Stimulated activated CD4-positive, alpha-beta T cell treated with anti-CD3 and anti-CD28 coated beads, Interleukin-1b, Interleukin-23, amount 100 ng/mL, for 1 hour (primary cell): ENCODE measurements at places on chromosomes 4 and X.
A peak's percentile ranks its signal among the peaks of the same experiment; 100 is the strongest.

GRCh38 chr4:152677117-152677516 is 2.7 kb downstream of the TMEM154 start:
- no peak for DNase-seq

DNA sequence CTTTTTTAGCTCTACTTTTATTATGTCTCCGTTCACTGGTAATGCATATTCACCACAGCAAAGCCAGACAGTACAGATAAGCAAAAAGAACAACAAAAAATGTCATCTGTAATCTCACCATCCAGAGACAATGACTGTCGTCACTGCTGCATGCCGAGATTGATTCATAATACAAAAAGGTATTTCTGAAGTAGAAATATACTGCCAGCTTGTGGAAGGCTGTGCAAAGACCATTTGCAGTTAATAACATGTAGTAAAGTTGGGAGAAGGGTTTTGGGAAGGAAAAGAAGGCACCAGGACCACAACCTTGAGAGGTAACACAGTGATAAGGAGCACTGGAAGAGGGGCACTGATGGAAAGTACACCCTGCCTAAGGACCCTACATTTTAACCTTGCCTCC is 223.0 kb upstream of the ZIC3 start:
- DNase-seq: no peak

GRCh38 chrX:65643531-65644052 is 23.9 kb upstream of the MSN start:
- no peak for DNase-seq

GRCh38 chr4:128917781-128918180 is 108.3 kb downstream of the JADE1 start:
- DNase-seq: no peak

DNA sequence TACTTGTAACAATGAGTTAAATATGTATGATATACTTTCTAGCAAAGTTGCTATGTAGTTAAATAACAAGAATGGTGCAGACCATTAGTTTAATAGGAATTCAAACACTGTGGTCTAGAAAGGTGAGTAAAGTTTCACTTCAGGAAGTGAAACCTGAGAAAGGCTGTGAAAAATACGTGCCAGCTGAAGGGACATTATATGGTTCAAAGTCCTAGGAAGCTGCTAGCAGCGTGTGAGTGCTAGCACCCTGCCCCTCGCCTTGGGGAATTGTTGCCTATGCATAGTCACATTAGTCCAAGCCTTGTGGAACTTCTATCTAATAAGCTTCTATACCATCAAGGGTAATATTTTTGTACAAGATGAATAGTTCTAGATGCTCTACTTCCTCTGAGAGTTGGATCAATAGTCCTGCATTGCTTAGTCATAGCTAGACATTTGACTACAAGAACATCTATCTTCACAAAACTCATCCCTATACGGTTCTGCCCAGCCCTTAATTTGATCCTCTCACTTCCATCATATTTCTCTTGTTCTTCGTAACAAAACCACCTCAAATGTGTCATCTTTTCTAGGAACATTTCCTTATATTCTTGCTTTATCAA is 45.8 kb upstream of the ARSJ start:
- DNase-seq: no peak

DNA sequence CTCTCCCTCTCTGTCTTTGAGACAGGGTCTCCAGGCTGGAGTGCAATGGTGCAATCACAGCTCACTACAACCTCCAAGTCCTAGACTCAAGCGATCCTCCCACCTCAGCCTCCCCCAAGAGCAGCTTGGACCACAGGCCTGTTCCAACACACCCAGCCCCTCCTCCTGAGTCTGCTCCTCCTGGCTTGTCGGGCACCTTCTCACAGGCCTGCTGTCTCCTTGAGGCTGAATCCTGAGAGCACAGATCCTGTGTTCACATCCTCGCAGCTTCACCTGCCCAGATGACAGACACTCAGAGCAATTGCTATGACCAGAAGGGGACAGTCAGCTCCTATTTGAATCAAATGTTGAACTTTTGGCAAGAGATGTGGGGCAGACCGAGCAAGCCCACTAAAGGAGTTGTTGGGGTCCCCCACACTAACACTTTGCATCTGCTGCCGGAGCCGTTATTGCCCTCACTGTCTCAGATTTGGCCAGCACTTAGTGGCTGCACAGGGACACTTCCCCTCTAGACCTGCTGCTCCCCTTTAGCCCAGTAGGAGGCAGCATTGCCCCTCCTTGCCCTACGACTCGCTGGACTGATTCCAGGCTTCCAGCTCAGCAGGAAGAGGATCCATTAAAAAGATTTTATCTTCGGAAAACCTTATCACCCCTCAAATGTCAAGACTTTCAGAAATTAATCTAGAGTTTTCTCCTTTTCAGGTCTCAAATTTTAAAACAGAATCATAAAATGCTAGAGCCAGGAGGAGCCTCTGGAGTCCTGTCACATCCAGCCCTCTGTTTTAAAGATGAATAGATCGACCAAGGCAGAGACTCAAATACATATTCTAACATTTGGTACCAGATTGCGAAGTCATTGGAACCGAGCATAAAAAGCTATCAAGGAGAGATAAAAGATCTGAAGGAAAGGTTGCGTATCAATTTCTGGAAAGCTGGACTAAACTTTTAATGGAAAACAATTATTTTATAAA is 113.7 kb downstream of the USP46 start:
- peak; percentile 22 for DNase-seq

- no peak for DNase-seq
Observed at GRCh38 chr4:13202701-13203100, 281.4 kb downstream of the RAB28 start.

DNA sequence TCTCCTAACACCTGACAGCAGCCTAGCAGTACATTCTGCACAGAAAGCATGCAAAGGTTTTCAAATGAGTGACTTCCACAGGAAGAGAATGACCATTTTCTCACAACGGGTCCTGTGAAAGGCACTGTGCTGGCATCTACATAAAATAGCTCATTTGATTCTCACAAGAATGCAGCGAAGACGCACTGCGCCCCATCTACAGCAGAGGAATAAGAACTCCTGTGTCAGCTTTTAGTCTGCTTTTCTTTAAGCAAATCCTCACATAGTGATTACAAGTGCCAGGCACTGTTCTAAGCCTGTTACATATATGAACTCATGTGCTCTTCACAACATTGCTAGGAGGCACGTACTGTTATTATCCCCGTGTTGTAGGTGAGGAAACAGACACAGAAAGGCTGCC is 62.5 kb downstream of the AFAP1 start:
- no peak for DNase-seq

DNA sequence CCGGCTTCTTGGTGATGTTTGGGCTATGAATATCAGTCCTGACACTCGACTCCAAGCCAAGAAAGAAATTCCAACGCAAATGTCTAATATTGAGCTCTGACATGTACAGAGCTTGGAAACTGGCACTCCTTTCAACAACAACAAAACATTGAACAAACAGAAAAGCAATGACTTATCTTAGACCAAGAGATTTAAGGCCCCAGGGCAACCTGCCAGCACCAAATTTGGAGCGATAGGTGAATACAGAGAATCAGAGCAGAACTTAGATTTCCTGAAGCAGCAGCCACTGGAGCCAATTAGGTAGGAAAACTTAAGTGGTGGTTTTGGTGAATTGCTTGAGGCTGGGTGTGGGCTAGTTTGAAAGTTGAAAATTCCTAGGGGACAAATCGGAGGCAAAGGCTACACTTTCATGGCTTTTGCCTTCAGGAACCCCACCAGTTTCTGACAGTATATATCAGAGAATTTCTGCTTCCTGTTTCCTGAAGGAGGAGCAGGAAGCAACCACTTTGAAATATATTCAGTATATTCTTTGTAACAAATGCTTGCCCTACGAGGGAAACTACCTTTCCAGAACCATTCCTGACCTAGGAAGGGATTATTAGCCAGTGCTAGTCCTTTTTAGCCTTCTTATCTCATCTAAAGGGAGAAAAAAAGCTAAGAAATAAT is 10.1 kb upstream of the FMR1 start:
- no peak for DNase-seq

- no peak for DNase-seq
Observed at GRCh38 chr4:87910795-87911194, 64.7 kb upstream of the SPP1 start.

GRCh38 chr4:109985993-109986974 is 73.6 kb downstream of the EGF start:
- no peak for DNase-seq

GRCh38 chrX:103747163-103747562 is 29.5 kb upstream of the PLP1 start:
- no peak for DNase-seq

- no peak for DNase-seq
Observed at GRCh38 chr4:78953769-78954666, 14.8 kb upstream of the PAQR3 start.
